ENCODE measurements at places on chromosomes 1 and 21.
A peak's percentile ranks its signal among the peaks of the same experiment; 100 is the strongest.

DNA sequence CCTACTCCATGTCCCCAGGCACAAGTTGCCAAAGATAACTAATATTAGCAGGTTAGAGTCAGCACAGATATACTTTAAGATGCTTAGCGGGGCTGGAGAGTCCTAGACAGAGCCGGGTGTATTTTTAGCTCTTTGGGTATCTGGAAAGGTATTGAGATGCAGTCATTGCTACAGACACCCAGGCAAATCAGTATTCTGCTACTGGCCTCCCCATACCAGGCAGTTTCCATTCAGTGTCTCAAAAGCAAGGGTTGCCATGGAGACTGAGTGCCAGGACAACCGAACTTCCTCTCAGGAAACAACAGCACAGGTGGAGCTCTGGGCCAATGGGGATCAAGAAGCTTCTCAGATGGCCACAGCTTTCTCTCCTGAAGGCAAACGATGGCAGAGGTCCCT, 45.3 kb downstream of the KCNC4 start:
- no peaks in the 10 kb centered on the region for H3K4me1 ChIP-seq
- no peak overlapping the region for H3K27ac ChIP-seq
- no peak overlapping the region for H3K4me3 ChIP-seq
- DNase-seq: no peak
- no peaks in the 10 kb centered on the region for H3K36me3 ChIP-seq
- H3K27me3 ChIP-seq: no peaks in the 10 kb centered on the region

DNA sequence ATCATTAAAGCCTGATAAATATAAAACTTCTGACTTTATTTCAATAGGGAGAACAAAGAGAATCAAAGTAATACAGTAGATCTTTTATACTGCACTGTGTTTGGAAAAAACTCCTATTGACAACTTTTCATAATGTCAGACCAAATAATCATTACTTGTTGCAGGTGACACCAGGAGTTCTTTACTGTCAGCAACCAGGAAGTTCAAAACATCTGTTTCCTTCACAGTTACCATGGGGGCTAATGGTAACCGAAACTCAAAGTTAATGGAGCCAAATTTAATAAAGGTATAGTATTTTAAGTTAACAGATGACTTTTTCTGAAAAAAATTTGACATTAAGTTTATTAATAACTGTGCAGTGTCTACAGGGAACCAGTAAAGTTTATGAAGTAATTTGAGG, 10.6 kb downstream of the EFCAB7 start:
- no peak for DNase-seq
- H3K4me1 ChIP-seq: no peaks in the 10 kb centered on the region
- H3K4me3 ChIP-seq: no peak overlapping the region
- no peak overlapping the region for H3K27ac ChIP-seq

- H3K4me1 ChIP-seq: no peaks in the 10 kb centered on the region
- no peak overlapping the region for H3K27ac ChIP-seq
- H3K27me3 ChIP-seq: no peaks in the 10 kb centered on the region
- DNase-seq: no peak
- H3K4me3 ChIP-seq: no peak overlapping the region
Observed at GRCh38 chr21:29430576-29430975, 131.9 kb downstream of the BACH1 start.

GRCh38 chr1:154627257-154628120, 19.5 kb upstream of the ADAR start:
- H3K36me3 ChIP-seq: no peaks in the 10 kb centered on the region
- H3K27me3 ChIP-seq: no peaks in the 10 kb centered on the region
- H3K4me1 ChIP-seq: peaks cover 6% of the 10 kb centered on the region
- H3K27ac ChIP-seq: peak overlapping the region; percentile 90
- H3K4me3 ChIP-seq: peak overlapping the region; percentile 81
- peak; percentile 94 for DNase-seq

DNA sequence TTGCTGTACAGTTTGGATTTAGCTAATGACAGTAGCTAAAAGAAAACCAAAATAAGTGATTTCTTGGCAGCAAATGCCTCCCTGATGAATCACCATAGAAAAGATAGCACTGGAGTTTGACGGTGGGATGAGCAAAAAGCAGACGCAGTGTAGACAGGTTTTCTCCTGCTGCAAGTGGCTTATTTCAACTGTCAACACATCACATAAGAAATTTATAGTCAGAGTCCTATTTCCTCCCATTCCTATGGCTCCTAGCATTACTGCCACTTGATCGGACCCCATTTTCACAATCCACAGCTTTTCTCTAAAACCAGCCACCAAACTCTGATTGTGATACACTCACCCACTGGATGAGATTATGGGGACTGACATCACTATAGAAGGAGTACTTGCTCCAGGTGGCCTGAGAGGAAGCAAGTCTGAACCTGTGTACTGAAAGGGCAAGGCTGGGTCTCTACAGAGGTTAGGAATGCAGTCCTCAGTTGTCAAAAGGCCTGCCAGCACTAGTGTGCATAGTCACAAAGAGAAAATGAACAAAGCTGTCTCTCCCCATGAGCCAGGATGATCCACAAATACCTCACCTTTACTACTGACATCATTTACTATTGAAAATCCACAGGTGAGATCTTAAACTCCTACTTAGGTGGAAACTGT, 359.8 kb downstream of the LTN1 start:
- DNase-seq: no peak
- peak overlapping the region; percentile 70 for H3K27ac ChIP-seq
- H3K4me3 ChIP-seq: no peak overlapping the region
- no peaks in the 10 kb centered on the region for H3K27me3 ChIP-seq
- no peaks in the 10 kb centered on the region for H3K4me1 ChIP-seq

DNA sequence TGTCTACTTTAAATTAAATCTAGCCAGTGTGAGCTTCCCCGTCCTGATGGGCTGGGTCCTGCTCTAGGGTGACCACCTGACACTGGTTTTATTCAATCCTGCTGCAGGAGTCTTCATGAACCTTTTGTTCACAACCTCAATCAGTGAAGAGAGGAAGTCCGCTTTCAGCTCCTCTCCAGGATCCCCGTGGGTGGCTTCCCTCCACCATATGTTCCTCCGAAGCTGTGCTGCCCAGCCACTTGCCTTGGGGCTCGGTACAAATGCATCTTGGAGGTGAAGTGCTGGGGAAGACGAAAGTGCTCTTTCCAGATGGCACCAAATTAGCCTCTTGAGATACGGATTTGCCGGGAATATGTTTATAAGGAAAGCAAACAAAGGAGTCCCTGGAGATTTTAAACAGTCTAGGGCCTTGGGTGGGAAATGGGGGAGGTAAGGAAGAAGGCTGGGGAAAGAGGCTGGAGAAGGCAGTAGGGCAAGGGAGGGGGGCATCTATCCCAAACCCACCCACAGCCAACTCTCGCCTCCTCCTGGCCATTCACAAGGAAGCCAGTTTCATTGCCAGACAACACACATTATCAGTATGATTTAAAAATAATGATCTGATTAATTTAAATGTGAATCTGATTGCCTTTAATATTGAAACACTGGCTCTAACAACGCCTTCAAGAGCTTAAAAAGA, 430.8 kb downstream of the DISC1 start:
- no peak for DNase-seq
- no peaks in the 10 kb centered on the region for H3K36me3 ChIP-seq
- no peaks in the 10 kb centered on the region for H3K27me3 ChIP-seq
- H3K4me1 ChIP-seq: no peaks in the 10 kb centered on the region
- H3K4me3 ChIP-seq: no peak overlapping the region

DNA sequence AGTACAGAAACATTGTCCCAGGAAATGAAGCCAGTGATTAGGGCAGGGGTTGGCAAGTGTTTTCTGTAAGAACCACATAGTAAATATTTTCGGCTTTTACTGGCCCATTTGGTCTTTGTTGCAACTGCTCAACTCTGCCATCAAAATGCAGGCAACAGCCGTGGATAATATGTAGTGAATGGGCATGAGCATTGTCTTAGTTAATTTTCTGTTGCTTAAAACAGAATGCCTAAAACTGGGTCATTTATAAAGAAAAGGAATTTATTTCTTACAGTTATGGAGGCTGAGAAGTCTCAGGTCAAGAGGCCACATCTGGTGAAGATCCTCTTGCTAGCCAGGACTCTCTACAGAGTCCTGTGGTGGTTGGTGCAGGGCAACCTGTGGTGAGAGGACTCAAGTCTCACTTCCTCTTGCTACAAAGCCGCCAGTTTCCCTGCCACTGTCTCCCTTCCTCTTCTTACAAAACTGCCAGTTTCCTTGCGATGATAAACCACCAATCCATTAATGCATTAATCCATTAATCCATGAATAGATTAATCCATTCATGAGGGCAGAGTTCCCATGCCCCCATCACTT, 166.4 kb downstream of the PSMG1 start:
- no peak overlapping the region for H3K4me3 ChIP-seq
- H3K36me3 ChIP-seq: no peaks in the 10 kb centered on the region
- H3K4me1 ChIP-seq: peaks cover 14% of the 10 kb centered on the region

GRCh38 chr1:41822866-41823265, 95.9 kb downstream of the HIVEP3 start:
- peak overlapping the region; percentile 62 for H3K27ac ChIP-seq
- no peak for DNase-seq
- no peak overlapping the region for H3K4me3 ChIP-seq
- H3K4me1 ChIP-seq: peaks cover 12% of the 10 kb centered on the region
- H3K36me3 ChIP-seq: no peaks in the 10 kb centered on the region

DNA sequence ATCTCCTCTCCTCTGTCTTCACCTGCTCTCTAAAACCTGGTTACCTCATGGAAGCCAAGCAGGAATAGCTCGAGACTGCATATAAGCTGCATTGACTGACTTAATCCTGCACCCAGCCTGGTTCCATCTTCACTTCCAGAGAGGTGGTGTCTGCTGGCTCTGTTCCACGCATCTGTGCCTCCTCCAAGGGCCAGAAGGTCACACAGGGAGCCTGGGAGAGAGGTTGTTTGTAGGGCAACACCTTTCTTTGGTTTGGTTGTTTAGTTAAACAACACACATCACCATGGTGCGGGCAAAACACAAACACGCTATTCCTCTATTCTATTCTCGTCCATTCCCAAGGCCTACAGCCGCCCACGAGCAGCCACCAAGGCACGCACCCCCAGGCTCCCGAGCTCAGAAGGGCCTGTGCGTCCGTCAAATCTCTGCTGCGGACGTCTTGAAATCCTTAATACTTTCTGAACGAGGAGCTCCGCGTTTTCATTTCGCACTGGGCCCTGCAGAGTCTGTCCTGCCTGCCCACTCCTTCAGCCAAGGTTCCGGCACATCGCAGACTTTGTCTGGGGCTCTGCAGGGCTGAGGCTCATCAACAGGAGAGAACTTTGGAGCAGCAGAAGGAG, 116.2 kb downstream of the RIPK4 start:
- no peaks in the 10 kb centered on the region for H3K27me3 ChIP-seq
- H3K27ac ChIP-seq: no peak overlapping the region
- DNase-seq: no peak
- H3K36me3 ChIP-seq: no peaks in the 10 kb centered on the region
- H3K4me1 ChIP-seq: no peaks in the 10 kb centered on the region

DNA sequence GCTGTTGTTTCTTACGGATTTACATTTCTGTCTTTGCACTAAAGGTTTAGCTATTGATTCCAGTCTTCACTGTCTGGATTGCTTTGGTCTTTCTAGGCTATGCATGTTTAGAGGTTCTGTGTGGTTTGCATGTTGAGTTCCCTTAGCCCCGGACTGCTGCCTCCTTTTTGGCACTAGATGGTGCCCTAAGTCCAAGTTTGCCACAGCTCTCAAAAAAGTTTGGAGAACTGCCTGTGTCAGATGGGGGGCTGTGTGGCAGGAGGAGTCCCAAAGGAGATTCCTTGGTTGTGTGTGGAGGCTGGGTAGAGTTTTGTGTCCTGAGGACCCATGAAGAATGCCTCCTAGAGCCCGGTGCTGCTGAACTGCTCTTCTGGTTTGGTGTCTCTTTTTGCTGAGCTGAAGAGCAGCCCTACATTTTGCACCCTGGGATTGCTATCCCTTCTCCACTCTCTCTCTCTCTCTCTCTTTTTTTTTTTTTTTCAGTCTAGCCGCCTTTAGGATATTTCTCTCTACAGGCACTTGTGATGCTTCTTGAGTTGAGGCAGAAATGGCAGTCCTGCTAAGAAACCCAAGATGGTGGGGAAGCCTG, 74.4 kb downstream of the PTGS2 start:
- H3K4me3 ChIP-seq: no peak overlapping the region
- no peaks in the 10 kb centered on the region for H3K4me1 ChIP-seq
- H3K27me3 ChIP-seq: no peaks in the 10 kb centered on the region
- no peaks in the 10 kb centered on the region for H3K36me3 ChIP-seq

- H3K27ac ChIP-seq: no peak overlapping the region
- no peak for DNase-seq
- no peaks in the 10 kb centered on the region for H3K27me3 ChIP-seq
- H3K4me1 ChIP-seq: peaks cover 4% of the 10 kb centered on the region
- H3K36me3 ChIP-seq: no peaks in the 10 kb centered on the region
Observed at GRCh38 chr1:88735909-88736308, 51.8 kb downstream of the PKN2 start.

DNA sequence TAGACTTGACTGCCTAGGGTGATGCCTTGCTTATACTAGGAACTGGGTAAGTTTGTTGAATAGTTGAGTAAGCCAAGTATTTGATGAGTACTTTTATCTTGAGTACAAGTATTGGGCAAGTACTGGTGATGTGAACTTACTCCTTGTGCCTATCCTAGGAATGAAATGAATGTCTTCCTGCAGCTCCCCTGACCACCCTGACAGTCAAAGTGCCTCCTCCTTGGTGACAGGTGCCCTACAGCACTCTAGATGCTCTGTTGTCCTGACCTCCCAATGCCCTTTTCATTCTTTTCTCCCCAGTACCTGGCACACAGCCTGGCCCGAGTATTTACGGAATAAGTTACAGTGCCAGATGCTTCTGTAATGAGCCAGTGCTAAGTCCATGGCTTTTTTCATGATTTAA, 25.5 kb downstream of the PCSK9 start:
- H3K27me3 ChIP-seq: no peaks in the 10 kb centered on the region
- H3K36me3 ChIP-seq: no peaks in the 10 kb centered on the region
- no peak for DNase-seq
- no peak overlapping the region for H3K27ac ChIP-seq

DNA sequence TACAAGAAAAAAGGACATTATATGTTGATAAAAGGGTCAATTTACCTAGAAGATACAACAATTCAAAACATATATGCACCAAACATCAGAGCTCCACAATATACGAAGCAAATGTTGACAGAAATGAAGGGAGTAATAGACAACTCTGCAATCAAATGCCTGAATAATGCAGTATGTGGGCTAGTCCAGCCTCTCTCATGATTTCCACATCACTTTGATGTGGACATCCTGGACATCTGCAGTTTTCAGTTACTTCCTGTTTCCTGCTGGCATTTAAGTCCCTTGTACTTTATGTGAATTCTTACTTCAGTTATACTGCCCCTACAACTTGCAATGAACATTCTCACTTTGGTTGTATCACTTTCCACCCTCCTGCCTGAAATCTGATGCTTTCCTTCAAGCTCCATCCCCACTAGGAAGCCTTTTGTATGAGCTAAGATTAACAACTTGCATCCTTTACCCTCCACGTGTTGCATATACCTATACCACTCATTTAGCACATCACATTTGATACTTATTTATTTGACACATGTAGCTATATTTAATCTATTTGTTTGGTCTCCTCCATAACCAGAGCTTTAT, 36.7 kb downstream of the DISC1 start:
- H3K27me3 ChIP-seq: no peaks in the 10 kb centered on the region
- no peak overlapping the region for H3K27ac ChIP-seq
- H3K36me3 ChIP-seq: no peaks in the 10 kb centered on the region
- no peak for DNase-seq
- no peaks in the 10 kb centered on the region for H3K4me1 ChIP-seq

GRCh38 chr1:190176776-190177175, 300.9 kb downstream of the BRINP3 start:
- DNase-seq: no peak
- no peaks in the 10 kb centered on the region for H3K27me3 ChIP-seq
- no peaks in the 10 kb centered on the region for H3K36me3 ChIP-seq
- H3K27ac ChIP-seq: no peak overlapping the region
- H3K4me3 ChIP-seq: no peak overlapping the region
- H3K4me1 ChIP-seq: no peaks in the 10 kb centered on the region

Data from tibial nerve (tissue), 4 donors.